ENCODE measurements at places on chromosomes 1 and 21. TPM values are rescaled to one million over a fixed set of nuclear protein-coding genes. Genes with fewer than 3 reads are reported as not detected.

DNA sequence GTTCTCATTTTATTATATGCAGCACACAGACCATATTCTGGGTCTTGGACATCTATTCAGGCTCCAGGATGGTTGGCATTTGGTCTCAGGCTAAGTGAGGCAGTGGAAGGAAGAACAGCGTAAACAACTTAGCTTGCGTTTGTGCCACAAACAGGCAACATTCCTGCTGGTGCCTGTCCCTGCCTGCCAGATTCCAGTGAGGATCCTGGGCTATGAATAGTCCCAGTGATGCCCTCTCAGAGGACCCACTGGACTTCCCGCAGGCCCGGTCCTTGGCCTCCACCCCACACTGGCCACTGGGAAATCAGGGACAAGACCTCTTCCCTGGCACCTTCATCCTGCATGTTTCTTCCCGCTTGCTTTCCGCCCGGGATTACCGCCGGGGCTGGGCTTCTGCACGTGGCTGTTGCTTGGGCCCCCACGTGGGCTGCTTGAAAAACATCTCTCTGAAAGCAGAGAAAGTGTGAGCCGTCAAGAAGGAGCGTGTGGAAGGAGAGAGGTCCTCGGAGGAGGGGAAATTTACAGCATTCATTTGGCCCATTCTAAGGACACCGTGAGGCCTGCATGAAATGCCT, 145.1 kb upstream of the WNT4 start:
- DNase-seq, result no peak

GRCh38 chr1:109441069-109441468, 14.8 kb upstream of the PSMA5 start:
- DNase-seq, result peak; percentile 43

DNA sequence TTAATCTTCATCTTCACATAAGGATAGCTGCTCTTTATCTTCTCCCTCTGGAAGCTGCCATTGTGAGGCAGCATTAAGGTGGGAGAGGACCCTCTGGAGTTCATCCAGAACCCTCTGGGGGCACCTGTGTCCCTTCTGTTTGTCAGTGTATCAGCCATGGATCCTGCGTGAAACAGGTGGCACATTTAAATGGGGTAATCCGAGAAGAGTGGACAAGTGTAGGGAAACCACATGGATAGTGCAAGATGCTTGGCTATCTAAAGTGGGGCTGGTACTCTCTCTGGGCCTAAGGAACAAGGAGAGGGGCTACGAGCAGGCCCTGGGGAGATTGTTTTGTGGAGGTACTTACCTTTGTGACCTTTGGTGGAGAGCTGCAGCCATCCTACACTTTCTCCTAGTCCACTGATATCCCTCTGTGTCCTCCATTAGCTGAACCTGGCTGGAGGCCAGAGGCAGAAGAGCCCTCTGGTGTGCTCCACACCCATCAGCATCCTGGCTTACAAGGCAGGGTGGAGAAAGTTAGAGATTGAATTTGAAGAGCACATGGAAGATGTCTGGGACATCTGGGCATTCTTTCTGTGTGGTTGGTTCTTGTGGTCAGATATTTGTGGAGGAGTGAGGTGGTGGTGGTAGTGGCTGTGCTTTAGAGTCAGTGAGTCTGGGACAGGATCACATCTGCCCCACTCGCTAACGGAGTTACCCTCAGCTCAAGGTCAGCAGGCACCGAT, 117.7 kb downstream of the FGGY start:
- DNase-seq, result peak; percentile 35

The ERMAP gene
- 5.6 TPM for total RNA-seq

- DNase-seq, result no peak
These were observed 104.3 kb downstream of the GPATCH2 start for GRCh38 chr1:217526636-217527035.

DNA sequence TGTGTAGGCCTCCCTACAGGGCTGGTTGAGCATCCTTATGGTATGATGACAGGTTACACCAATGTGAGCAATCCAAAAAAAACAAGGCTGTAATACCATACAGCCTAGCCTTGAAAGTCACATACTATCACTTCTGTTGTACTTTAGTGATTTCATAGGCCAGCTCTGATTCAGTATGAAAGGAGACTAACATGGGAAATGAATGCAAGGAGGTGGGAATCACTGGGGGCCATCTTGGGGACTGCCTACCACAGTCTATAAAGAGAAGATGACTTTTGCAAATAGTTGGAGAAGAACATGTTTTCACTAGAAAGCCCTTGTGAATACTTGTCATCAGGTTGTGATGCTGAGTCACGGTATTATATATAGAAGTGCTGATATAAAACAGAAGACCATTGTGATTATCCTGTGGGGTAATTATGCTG, 270.7 kb downstream of the S1PR1 start:
- DNase-seq, result no peak

The CRYAA gene
- not detected for total RNA-seq

- no peak for DNase-seq
These were observed 52.6 kb upstream of the JUN start for GRCh38 chr1:58836408-58836807.

The CCSAP gene
- 9.7 TPM for total RNA-seq

GRCh38 chr1:115136706-115137105, 47.4 kb upstream of the TSPAN2 start:
- no peak for DNase-seq

GRCh38 chr1:2180297-2181245, 14.0 kb downstream of the FAAP20 start:
- peak; percentile 44 for DNase-seq

The HES2 gene
- total RNA-seq, result not detected

Data from IMR-90 (cell line).